ENCODE measurements at places on chromosomes 5 and 9.
A peak's percentile ranks its signal among the peaks of the same experiment; 100 is the strongest.

DNA sequence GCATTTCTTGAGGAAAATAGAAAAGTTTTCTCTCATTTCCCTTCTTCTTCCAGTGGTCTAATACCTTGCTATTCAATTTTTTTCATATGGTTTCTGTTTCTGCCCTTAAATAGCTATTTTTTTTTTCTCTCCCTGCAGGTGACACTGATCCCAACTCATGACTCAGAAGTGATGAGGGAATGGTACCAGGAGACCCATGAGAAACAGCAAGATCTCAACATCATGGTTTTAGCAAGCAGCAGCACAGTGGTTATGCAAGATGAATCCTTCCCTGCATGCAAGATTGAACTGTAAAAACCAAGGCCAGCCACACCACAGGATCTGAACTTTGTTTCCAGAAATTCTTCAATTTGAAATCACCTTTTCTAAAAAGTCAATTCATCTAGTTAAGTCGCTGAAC is 97.7 kb downstream of the MAP1B start:
- no peak for DNase-seq

GRCh38 chr5:141858079-141858765 is 20.0 kb downstream of the PCDH1 start:
- no peak for DNase-seq

- DNase-seq: no peak
These were observed 411.2 kb upstream of the CTNND2 start for GRCh38 chr5:12315461-12315860.

DNA sequence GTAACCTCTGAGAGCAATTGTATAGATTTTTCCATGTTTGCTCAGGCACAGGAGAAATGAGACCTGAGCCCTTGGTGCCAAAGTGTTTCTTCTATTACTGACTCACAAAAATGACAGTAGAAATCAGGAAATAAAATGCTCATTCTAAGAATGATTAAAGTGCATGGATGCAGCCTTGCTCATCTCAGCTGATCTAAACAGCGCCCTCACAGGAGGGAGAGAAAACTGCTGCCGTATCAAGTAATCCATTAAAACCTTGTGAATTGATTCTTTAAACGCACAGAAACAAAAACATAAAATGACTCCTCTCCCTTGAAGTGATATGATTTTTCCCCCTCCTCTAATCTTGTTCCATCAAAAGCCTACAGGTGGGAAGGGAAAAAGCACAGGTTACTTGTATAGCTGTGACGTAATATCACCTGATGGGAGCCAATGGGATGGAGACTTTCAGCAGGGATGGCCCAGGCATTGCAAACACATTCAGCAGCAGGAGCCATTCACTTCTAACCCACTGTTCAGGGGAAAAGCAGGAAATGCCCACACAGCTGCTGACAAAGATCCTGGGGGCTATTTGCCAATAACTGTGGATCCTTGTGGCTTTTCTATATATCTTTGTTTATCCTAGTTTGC is 76.7 kb downstream of the PLCXD3 start:
- no peak for DNase-seq

DNA sequence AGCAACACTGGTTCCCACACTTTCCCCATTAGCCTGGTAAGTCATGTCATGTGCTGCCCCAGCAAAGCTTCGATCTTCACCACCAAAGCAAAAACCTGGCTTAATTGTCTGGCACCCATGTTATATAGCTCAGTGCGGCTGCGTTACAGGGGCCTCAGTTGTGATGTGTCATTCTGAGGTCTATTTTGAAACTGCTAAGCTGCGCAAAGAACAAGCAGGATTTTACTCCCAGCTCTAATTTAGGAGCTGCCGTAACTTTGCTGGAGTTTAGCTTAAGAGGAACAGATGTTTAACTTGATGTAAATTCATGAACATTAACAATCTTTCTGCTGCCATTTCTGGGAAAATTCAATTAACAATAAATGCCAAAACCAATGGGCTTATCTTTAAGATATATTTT is 274.1 kb downstream of the HSPA4 start:
- no peak for DNase-seq

DNA sequence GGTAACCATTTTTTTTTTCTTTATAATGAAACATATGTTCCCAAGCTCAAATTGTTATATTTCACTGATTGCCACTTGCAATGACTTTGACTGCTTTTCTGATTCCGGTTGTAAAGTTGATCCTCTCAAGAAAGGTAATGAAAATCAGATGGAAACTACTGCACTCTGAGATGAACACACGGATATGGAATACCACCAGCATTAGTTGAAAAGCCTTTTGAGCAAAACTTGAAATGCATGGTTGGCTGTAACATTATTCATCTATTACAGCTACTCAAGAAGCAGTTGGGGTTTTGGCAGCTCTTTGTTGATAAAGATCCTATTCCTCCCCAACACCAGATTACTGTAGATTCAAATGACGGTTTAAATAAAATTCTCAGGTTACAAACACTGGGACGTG is 591.6 kb upstream of the DMAC1 start:
- DNase-seq: no peak

DNA sequence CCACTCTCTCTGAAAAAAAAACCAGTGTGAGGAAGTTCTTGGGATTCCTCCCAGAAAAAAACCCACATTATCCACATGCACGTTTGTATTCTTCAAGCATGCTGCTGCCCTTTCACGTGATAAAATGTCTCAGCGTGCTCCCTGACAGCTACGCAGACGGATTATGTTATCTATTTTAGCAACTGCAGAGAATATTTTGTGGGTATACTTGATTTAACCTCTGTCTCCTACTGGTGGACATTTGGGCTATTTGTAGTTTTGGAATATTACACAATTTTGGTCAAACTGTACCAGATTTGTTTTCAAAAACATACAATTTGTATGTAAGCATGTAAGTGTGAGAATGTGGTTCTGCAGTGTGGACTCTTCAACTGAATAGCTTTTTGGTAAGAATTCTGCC is 10.7 kb downstream of the PRRC2B start:
- no peak for DNase-seq

- no peak for DNase-seq
These were observed 55.9 kb upstream of the ORM1 start for GRCh38 chr9:114266969-114267368.

GRCh38 chr5:168291342-168291963 is at the start of gene WWC1:
Gene WWC1 (plus strand): TSS chr5:168291645. CDS start chr5:168292153, 508 bp downstream.
- no peak for DNase-seq

DNA sequence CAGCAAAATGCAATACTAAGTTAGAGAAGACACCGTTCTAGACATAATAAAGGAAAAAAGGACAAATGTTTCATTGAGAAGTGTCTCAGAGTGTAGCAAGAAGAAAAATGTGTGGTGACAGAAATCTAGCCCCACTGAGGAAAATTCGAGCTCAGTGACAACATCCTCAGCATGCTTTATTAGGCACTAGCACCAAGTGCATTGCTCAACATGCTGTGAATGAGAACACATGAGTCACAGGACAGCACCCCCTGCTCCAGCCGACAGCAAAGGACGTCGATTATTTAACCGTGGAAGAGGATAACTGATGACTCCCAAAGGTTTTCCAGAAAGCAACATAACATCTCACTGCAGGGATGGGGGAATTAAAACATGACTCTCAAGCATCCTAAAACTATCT is 182.7 kb downstream of the GNAQ start:
- DNase-seq: peak; percentile 77

DNA sequence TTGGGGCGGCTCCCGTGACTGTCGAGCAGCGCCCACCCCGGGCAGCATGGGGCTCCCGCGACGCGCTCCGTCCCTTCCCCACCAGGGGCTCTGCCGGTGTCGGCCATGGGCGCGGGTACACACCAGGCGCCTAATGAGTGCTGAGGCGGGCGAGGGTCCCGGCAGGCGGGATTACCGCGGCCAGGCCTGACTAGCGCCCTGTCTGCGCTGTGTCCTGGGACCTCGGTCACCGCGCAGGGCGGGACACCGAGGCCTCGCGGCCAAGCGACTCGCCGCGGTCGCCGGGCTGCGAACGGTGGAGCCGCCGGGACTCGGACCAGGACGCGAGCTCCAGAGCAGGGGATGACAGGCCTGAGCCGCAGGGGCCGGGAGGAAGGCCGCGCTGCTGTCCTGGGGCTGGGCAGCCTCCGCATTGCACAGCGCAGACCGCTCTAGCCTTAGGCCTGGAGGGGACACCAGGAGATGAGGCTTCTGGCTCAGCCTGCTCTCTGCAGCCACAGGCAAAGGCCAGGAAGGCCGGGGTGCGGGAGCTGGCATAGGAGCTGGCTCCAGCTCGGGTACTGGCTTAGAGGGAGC is 14.1 kb downstream of the LCN10 start:
- no peak for DNase-seq

GRCh38 chr5:103232393-103232999 is 26.1 kb upstream of the MACIR start:
- no peak for DNase-seq

All from GM04503 (cell line).